ENCODE measurements at places on chromosomes 12 and 14.

DNA sequence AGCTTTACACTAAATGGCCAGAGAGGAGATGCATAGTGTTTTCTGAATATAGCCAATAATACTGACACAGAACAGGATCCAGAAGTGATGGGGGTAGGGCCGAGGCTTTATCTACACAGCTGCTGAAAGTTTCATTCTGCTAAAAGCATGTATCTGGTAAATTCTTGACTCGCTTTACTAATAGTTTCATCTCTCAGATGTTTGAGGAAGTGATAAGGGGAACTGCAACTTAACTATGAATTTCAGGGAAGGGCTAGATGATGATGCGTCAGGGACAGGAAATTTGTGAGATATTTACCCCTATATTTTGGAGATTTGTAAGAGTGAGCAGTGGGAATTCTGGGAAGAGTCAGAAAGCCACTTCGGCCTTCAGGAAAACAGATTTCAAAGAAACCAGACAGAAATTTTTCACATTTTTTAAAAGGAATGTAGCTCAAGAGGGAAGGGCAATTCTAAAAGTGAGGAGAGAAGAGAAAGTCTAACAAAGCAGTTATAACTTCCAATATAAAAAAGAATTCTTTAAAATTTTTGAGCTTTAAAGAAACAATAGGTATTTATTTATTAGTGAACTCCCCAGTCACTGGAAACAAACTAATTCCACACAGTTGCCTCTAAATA lies 243.1 kb downstream of the BCAT1 start:
- no peak for DNase-seq

DNA sequence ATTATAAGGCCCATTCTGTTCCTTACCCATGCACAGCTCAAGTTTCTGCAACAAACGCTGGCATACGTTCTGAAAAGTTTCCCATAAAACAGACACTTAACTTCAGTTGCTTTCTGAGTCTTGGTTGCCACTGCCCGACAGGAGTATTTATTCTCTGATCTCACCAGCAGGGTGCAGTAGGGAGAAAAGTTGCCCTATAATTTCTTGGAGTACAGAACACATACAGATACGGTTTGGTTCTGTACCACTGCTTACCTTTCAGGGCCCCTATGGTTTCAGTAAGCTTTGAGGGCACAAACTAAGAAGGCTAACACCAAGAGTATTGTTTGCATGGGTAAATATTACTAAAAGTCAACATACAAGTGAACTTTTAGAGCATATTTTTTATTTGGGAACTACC lies 77.9 kb downstream of the SPATA7 start:
- DNase-seq: no peak

GRCh38 chr12:80135624-80136023 lies 36.3 kb downstream of the OTOGL start:
- DNase-seq: no peak

DNA sequence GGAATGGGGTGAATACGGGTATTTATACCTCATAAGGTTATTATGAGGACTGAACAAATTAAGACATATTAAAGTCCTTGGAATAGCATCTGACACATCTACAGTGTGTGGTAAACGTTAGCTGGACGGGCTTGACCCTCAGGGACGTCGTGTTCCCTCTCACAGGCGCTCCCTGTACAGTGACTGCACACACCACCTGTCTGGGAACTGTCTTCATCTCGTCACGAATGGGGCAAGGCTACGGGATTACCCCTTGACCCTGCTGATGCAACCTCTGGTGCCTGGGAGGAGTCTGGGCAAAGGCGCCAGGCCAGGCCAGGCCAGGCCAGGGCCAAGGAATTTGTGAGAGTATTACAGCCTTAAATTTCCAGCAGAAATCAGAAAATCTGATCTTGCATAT lies 191.1 kb downstream of the CALM1 start:
- no peak for DNase-seq

GRCh38 chr14:91313852-91314251 lies 69.3 kb upstream of the GPR68 start:
- no peak for DNase-seq

- DNase-seq: no peak
Measured at GRCh38 chr12:41512497-41512896, 324.4 kb downstream of the PDZRN4 start.

GRCh38 chr12:53070877-53071492 lies 8.2 kb downstream of the SPRYD3 start:
- DNase-seq: no peak

- DNase-seq: no peak
Measured at GRCh38 chr12:122672515-122672914, 30.6 kb downstream of the HCAR2 start.

DNA sequence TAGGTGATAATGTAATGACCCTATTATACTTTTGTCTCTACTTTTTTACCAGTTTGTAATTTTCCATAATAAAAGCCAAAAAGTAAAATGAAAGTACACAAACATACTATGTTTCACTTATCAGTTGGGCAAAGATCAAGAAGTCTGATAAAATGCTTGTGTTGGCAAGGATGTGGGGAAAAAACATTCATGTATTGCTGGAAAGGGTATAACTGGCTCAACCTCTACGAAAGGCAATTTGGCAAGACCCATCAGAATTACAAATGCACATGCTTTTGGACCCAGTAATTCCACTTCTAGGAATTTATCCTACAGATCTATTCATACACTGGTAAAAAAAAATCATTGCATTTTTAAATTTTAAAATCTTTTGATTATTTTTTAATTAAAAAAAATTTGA lies 68.0 kb downstream of the SPTB start:
- DNase-seq: no peak

DNA sequence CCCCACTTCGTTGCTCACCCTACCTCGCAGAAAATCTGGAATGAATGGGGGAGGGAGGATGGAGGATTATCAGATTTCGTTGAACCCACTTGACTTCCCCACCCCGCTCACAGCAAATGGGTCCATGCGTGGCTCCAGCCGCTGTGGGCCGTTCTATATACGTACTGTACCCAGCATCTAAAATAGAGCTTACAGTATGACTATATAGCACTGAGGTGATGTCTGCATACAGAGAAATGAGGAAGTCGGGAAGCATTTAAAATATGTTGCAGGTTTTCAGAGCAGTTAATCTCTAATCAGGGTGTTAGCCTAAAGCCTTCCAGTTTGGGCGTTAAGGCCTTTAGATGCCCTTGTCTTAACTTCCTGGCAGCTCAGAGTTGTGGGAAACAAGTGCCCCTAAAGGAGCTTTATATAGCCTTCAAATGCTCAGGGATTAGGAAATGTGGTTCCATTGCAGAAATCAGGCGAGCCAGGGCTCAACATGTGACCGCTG lies 1.4 kb downstream of the BICDL1 start:
- no peak for DNase-seq

GRCh38 chr14:55583942-55584468 lies 4.0 kb downstream of the KTN1 start:
- no peak for DNase-seq

DNA sequence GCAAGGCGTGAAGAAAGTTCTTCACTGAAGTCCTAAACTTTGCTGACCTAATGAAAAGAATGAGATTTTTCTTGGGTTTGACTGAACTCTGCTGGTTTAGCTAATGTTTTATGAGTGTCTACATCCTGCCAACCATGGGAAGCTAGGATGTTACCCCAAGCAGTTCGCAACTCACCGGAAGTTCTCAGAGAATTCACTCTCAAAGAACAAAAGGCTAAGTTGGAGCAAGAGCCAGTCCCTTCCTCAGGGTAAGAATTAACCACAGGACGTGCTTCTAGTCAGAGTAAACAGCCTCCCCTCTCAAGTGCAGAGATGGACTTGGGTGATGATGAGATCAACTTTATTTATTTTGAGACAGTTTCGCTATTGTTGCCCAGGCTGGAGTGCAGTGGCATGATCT lies 37.3 kb downstream of the TCHP start:
- DNase-seq: no peak

DNA sequence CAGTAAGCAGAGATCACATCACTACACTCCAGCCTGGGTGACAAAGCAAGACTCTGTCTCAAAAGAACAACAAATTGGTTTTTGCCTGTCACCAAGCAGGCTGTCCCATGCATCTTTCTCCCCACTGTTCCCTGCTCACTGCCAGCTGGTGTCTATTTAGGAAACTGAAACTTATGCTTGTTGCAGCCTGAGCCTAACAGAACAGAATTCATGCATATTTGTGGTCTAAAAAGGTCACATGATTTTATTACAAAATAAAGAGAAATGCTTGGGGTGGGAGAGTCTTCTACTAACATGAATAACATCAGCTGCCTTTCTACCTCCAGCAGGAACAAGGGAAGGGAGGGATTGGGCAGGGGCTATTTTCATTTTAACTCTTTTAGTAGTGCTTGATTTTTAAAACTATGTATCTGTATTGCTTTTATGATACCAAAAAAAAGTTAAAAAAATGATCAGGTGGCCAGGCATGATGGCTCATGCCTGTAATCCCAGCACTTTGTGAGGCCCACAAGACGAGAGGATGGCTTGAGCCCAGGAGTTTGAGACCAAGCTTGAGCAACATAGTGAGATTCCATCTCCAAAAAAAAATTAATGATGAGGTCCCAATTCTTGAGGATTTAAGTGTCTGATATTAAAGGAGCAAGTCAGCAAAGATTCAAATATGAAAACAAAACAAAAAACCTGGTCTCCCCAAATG lies 923 bp downstream of the STAT2 start:
- no peak for DNase-seq

DNA sequence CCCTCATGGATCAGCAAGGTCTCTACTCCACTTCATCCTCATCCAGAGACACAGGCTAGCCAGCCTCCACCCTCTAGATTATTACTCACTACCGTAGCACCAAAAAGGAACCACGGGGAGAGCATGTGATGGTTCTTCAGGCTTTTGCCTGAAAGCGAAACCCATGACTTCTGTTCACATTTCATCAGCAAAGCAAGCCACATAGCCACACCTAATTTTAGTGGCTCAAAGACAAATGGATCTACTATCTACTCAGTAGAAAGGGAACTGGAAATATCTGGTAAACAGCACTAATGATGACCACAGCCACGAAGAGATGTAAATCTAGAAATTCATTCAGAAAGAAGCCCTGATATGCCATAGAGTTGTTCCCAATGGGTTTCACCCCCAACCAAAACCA lies 51.4 kb downstream of the VCPKMT start:
- DNase-seq: no peak

GRCh38 chr12:69851976-69852375 lies 26.9 kb downstream of the MYRFL start:
- no peak for DNase-seq

DNA sequence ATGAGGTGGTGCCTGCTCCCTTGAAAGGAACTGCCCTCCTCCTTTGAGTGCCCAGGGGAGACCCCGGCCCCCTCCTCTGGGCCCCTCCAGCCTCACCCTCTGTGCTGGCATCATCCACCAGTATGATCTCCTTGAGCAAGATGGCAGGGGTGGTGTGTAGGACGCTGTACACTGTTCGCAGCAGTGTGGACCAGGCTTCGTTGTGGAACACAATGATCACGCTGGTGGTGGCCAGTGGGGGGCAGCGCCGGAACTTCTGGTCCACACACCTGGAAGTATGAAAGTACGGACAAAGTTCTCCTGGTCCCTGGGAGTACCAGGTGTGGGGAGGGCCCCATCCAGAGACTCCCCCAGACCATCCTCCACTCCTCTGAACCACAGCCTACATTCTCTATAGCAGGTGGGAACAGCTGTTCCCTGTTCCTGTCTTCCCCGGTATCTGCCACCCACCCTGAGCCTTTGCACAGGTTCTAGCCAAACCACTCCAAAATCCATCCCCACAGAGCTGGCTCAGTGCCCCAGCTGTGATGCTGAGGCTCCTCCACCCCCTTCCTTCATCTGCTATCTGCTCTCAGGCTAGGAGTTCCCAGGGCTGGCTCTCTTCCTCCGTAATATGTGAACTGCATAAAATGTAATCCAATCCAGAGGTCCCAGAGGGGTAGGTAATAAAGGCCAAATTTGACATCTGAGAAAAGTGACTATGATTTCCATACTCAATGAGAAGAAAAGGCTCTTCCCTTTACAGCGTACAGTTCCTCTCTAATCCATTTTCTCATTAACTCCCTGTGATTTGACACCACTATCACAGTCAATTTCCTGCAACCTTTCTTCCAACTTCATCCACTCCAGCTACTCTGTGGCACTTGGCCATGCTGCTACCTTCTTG lies 13.9 kb downstream of the GALNT6 start:
- DNase-seq: no peak

DNA sequence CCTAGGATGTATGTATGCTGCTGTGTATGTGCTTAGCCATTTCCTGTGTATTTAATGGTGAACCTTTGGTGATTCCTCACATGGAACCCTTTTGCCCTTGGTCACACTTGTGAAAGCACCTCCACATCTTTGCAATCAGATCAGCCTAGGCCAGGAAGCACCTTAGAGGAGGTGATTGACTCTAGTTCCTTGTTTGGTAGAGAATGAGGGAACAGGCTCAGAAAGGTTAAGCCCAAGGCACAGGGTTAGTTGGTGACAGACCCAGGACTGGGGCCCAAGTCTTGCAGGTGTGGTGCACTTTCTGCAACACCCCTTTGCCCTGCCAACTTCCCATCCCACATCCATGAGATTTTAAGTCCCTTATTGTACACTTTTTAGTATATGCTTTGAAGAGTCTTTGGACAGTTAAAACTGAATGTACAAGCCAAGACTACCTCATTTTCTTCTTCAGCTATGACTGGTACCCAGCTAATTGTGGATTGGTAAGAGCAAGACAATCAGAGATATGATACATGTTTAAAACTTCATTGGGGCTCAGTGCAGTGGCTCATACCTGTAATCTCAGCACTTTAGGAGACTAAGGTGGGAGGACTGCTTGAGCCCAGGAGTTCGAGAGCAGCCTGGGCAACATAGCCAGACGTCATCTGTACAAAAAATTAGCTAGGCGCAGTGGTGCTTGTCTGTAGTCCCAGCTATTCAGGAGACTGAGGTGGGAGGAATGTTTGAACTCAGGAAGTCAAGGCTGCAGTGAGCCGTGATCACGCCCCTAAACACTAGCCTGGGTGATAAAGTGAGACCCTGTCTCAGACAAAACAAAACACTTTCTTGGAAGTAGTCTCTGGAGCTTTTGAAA lies 71.1 kb downstream of the RASSF3 start:
- DNase-seq: no peak

GRCh38 chr12:132043216-132043615 lies 93.5 kb downstream of the EP400 start:
- no peak for DNase-seq

DNA sequence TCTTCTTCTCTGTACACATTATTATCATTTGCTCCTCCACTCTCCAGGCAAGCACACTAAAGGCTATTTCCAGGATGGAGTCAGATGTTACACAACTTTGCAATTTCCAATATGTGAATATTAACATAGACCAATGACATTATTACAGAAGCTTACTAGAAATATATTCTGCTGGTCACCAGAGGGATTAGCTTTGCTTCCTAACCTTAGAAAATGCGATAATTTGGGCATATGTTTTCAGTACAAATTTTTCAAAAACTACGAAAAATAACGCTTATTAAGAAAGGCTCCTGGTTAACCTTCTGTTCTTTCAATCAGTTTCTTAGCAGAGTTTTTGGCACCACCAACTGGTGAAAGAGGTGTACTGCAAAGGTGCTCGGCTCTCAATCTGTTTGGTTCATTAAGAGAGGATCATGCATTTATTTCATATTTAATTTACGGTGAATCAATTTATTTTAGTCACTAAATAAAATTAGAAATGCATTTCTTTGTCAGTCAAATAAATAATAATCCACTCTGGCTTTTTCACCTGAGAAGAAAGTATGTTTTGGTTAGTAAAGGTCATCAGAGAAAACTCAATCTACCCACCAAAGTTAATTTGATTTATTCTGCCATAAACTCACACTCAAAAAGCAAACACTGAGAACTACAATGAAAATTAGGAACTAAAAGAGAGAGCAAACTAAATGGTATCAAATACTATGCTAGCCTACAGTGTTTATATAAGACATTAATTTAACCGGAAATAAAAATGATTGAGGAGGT lies 39.2 kb downstream of the EFCAB11 start:
- peak; percentile 33 for DNase-seq

- no peak for DNase-seq
Measured at GRCh38 chr14:35333264-35333730, 41.1 kb downstream of the PSMA6 start.
